Stimulated activated CD4-positive, alpha-beta T cell treated with anti-CD3 and anti-CD28 coated beads, Interleukin-1b, Interleukin-23, amount 100 ng/mL, for 1 hour (primary cell): ENCODE measurements at places on chromosomes 12 and 14.

DNA sequence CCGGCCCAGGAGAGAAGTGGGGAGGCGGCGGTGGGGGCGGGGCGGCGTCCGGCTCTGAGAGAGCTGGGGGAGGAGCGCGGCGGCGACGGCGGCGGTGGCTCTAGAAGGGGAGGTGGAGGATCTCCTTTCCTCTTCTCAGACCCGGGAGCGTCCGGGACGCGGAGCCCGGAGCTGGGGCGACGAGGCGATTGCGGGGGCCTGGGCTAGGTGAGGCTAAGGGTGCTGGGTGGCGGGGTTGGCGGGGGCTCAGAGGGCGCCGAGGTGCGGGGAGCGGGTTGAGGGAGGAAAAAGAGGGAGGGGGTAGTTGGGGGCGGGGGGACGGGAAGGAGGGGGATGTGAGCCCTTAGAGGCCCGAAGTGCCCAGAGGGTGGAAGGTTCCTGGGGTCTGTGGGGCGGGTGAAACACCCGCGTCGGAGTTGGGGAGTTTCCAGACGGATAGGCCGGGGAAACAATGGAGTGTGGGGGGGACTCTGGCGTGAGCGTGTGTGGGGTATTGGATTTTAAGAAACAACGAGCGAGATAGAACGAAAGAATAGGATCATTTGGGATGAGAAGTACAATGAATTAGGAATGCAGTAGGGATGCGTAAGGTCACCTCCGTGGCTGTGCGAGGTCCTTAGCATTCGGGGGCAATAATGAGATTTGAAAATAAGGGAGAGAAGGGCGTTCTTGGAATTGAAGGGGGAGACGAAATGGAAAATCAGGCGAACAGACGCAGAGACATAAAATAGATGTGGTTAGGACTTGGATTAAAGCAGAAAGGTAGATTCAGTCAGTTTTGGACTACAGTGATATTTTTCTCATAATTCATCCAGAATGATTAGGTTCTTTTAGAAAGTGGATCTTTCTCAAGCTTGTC lies at the start of gene SPATS2:
SPATS2 (plus strand) TSS at position 82 of the 859 bp plus-strand sequence. CDS start 93,551 bp downstream, outside the sequence.
- DNase-seq: no peak

DNA sequence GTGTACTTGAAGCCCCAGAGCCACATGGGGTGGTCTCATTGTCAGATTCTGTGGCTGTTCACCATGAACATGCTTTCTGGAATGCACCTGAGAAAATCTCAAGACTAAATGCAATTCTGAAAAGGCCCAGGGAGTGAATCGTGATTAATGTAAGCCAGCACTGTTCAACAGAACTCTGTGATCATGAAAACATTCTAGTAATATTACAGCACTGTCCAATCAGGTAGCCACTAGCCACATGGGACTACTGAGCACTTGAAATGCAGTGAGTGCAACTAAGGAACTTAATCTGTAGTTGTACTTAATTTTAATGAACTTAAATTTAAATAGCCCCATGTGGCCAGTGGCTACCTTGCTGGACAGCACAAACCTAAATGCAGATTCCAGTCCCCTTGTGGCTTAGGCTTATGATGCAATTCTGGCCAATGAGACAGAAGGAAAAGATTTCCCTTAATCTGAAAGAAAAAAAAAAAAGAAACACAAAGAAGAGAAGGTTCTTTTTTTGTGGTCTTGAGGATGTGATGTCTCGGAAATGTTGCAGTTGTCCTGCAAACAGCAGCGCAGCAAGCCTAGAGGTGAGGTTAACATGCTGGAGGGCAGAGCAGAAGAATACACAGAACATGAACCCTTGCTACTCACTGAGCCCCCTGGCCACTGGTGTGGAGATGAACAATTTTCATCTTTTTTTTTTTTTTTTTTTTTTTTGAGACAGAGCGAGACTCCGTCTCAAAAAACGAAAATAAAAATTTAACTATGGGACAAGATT lies 48.2 kb downstream of the SPPL3 start:
- no peak for DNase-seq

DNA sequence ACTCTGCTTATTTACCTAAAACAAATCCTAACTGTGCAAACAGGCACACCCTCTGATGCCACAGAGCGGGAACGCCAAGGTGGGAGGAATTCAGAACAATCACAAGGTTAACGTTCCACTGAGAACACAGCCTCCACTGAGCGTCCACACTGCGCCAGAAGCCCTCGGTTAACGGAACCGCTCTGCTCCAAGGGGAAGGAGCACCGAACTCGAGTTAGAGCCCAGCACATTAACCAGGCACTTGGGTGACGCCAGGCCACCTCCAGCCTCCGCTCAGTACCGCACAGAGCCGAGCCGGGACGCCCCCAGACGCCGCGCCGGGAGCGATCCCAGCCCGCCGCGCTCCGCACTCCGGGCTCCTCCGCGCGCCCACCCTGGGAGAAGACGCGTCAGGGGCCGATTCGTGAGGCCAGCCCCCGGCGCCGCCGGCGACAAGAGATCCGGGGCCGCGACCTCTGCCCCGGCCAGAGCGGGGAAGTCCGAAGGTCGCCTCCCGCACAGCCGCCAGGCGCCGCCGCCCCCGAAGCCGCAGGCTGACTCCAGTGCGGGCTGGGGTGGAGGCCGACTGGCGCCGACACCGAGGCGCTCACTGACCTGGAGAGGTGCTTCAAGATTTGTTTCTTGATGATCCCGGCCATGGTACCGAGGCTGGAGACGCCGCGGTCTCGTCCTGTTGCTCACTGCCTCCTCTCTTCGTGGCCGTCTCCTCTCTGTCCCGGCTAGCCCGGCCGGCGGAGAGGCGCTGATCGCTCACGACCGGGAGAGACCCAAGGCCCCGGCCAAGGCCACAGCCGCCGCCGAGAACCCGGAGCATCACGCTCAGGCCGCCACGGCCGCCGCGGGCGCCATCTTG lies 450 bp downstream of the BLTP3B start:
- peak; percentile 10 for DNase-seq

- no peak for DNase-seq
Measured at GRCh38 chr14:73787486-73788316, 63.9 kb upstream of the PTGR2 start.

GRCh38 chr12:85041395-85041794 lies 5.2 kb downstream of the LRRIQ1 start:
- no peak for DNase-seq

GRCh38 chr12:132146098-132146497 lies 1.8 kb downstream of the NOC4L start:
- no peak for DNase-seq

- peak; percentile 56 for DNase-seq
Measured at GRCh38 chr14:105061428-105062047, 3.7 kb downstream of the GPR132 start.

GRCh38 chr12:67069451-67070306 lies 199.5 kb upstream of the CAND1 start:
- DNase-seq: peak; percentile 10

GRCh38 chr14:99351166-99352007 lies 79.4 kb upstream of the BCL11B start:
- no peak for DNase-seq

- no peak for DNase-seq
Measured at GRCh38 chr12:52186118-52186840, 5.5 kb downstream of the KRT80 start.

- no peak for DNase-seq
Measured at GRCh38 chr12:57063991-57064685, 14.2 kb upstream of the MYO1A start.

GRCh38 chr14:25526290-25526689 lies 476.3 kb upstream of the STXBP6 start:
- DNase-seq: no peak

DNA sequence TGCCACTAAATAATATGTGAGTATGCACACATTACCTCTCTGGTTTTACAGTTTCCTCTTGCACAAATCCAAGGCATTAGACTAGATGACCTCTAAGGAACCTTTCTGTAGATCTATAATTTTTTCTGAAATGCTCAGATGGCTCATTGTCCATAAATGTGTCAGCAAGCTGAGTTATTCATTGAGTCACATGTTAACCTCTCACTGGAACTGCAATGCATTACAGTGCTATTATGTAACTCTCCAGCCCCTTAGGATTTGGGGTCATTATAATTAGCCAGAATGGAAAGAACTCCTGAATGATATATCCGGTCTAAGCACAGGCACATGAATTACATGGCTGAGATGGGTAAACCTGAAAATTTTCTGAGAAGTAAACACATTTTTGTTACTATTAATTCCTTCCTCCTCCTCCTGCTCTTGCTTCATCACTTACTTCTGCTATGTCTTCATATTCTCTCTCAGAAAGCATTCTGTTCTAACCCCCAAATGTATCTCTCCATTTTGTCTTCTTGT lies 20.3 kb upstream of the DRAM1 start:
- DNase-seq: no peak

DNA sequence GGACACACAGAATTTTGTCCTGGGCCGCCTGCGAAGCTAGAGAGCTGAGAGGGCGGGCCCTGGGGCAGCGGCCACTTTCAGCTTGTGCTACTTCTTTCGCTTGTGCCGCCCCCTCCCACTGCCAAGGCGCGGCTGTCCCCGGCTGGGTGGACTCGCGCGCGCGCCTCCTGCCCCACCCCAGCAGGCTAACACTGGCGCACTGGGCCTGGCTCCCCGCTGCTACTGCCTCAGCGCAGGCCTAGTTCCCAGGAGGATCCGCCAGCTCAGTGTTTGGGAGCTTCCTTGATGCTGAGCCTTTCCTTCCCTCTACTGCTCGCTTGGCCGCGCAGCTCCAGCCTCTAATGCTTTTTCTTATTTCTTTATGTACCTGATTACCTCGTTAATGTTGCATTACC lies 27.4 kb upstream of the METAP2 start:
- no peak for DNase-seq

DNA sequence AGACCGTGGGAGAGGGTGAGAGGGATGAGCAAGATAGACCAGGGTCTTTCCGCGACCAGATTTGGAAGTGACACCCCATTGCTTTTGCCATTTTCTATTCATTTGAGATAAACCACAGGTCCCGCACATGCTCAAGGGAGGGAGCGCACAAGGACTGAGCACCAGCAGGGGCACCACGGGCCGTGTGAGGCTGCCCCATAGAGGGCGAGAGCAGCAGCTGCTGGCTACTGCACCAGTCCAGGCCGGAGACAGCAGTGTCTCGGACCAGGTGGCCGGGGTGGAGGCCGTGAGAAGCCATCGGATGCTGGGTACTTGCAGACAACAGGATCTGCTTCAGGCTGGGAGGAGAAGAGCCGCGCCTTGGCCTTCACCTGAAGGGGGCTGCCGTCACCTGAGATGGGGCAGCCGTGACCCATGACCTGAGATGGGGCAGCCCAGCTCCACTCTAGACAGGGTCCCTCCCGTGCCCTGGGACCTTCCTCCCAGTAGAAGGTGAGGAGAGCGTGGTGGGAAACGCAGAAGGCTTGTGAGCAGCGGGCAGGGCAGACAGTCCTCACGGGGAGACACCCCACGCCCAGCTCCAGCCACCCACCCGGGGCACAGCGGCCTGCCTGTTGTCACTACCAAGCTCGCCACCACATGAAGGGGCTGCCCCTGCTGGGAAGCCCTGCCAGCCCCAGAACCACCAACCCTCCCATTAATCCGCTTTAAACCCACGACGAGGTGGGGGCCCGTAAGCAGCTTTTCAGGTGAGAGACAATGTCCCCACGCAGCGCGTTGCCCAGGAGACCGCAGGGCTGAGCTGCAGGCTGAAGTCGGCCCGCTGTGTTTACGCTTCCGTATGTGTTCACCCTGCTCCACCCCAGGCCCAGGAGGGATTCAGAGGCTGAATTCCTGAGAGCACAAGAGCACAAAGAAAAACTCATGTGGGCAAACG lies 61.7 kb upstream of the FBRSL1 start:
- no peak for DNase-seq

DNA sequence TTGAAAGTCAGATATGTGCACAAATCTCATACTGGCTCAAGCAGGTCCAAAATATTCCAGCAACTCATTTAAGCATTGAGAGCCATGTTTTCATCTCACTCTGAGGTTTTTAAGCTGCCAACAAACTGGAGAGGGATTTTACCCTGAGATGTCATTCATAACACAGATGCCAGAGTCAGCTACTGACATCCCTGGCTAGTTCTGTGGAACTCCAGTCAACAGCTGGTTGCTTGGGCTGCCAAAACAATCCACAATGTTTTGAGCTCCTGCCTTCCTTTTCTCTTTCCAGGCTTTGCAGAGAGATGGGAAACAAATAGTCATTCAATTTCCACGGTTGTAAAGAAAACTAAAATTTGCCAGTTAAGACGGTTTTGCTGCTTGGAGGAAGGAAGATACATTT lies 621.2 kb upstream of the FBXO33 start:
- no peak for DNase-seq

GRCh38 chr14:68233101-68233784 lies 413.7 kb downstream of the RAD51B start:
- DNase-seq: no peak
